ENCODE measurements at places on chromosomes 5 and 9. TPM values are rescaled to one million over a fixed set of nuclear protein-coding genes. Genes with fewer than 3 reads are reported as not detected.

Gene CCNI2
- 8.4 TPM for total RNA-seq

Gene FOXD4L6
- total RNA-seq, result not detected

Gene GRM6
- total RNA-seq, result not detected

Gene LRRC19
- 16.7 TPM for total RNA-seq

Gene STPG3
- total RNA-seq, result not detected

Gene WDR38
- total RNA-seq, result not detected

Gene GCNT4
- total RNA-seq, result 36.2 TPM

Gene RIOK2
- 13.7 TPM for total RNA-seq

Gene LVRN
- total RNA-seq, result 0.43 TPM

Gene PFDN1
- total RNA-seq, result 41.8 TPM

Gene ECSCR
- 9.4 TPM for total RNA-seq

- DNase-seq, result no peak
Measured at GRCh38 chr9:98922721-98923435, 20.8 kb upstream of the COL15A1 start.

DNA sequence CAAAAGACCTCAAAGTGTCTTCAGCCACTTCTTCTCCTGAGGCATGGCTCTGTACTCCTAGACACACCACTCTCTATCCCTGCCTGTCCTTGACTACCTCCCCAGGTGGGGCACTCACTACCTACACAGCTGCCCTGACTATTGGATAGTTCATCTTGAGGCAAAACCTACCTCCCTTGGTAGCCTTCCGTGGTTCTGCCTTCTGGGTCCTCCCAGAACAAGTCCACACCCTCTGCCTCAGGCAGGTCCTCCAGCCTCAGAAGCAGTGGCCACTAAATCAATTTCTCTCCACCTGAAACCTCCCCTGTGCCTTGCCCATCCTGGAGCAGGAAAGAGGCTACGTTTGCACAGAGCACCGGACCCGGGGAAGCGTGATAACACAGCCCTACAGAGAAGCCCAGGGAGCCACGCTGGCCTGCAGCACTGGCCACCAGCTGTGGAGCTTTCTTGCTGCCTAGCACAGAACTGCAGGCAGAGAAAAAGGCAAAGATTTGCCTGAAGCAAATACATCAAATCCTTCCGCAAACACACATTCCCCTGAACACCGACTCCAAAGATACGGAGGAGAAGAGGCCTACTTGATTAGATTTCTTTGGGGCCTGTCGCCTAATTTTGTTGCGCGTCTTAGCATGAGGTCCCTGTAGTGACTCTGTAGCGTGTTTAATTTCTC, 141.8 kb downstream of the C9orf50 start:
- DNase-seq, result no peak

GRCh38 chr5:176995896-176996767, 10.4 kb downstream of the UIMC1 start:
- no peak for DNase-seq

- DNase-seq, result no peak
Measured at GRCh38 chr9:3478549-3478953, 47.2 kb downstream of the RFX3 start.

GRCh38 chr9:31629292-31629691, 755.2 kb upstream of the ACO1 start:
- DNase-seq, result no peak

DNA sequence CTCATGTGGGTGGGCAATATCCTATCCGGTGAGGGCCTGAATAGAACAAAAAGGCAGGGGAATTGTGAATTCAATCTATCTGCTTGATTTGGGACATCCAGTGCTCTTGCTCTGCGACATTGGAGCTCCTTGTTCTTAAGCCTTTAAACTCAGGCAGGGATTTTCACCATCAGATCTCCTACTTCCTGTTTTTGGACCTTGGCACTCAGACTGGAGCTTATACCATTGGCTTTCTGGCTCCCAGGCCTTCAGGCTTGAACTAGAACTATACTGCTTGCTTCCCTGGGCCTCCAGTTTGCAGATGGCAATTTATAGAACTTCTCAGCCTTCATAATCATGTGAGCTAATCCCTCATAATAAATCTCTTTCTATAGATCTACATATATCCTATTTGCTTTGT, 134.3 kb upstream of the CLINT1 start:
- DNase-seq, result no peak

DNA sequence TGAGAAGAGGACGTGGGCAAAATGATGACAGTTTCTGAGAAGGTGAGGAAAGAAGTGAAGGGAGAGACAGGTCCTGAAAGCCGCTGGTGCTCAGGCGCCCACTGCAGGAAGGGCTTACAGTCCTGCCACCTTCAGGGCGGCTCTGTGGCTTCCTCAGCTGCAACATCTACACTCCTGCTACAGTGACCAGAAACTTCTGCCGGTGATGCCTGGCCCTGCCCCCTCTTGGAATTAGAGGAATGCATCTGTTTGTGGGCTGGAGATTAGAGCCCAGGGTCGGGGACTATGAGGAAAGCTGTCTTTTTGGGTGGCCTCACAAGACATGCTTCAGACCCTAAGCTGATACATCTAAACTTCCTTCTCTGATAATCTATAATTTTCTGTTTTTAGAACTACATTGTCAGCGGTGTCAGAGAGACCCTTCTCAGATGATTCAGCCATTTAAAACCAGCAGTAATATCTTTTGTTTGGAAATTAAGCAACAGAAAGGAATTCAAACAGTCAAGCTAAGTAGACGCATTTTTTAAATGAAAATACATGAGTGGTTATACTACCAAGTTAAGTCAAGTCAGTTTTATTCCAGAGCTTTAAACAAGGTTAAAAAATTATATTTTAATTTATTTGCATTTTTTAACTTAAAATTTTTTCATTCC, 30.4 kb downstream of the PRDM6 start:
- no peak for DNase-seq

- no peak for DNase-seq
Measured at GRCh38 chr5:61327760-61328753, 4.0 kb upstream of the ZSWIM6 start.

- DNase-seq, result no peak
Measured at GRCh38 chr5:41542183-41542582, 31.8 kb upstream of the PLCXD3 start.

DNA sequence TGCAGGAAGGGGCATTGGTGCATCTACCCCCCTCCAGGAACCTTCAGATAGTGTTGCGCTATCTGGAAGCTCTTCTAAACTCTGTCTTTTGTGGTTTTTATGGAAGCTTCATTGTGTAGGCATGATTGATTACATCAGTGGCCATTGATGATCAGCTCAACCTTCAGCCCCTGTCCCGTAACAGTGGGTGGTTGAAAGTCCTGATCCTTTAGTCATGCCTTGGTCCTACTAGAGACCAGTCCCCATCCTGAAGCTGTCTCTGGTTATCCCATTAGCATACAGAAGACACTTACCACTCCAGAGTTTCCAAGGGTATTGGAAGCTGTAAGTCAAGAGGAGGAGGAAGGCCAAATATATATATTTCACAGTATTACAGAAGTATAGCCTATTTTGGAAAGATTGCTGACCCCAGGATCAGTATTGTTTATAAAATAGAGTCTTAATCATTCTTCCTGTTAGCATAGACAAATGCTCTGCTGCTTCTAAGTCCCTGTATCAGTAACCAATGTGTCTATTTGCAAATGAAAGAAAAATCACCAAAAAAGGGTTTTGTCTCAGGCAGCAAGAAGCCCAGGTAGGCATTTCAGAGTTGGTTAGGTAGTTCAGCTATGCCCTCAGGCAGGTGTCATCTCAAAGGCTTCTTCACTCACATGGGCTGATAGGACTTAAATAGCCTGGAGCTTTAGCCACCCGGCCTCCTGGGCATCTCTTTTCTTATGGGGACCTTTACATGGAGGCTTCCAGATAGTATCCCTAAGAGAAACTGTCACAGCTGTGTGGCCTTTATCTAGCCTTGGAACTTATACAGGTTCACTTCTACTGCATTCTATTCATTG, 41.6 kb downstream of the SPIN1 start:
- DNase-seq, result no peak

DNA sequence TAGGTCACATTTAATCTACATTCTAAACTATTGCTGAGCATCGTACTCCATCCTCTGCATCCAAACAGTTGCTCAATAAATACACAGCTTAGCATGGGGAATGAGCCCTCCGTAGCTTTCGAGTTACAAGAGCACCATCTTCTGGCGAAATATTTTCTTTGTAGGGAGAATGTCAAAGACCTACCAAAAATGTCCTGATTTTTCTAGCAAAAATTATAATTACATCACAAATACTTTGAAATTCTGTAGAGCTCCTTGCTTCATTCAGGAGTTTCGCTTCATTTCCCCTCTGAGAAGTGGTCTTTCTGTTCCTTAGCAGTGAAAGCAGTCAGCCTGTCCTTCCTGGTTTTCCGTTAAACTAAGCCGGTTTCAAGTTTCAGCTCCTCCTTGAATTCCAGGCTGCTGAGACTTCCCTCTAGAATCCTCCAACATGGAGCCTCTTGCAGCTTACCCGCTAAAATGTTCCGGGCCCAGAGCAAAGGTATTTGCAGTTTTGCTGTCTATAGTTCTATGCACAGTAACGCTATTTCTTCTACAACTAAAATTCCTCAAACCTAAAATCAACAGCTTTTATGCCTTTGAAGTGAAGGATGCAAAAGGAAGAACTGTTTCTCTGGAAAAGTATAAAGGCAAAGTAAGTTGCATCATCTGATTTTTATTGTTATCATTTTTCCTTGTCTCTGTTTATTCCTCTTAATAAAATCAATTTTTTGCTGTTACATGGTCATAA, at the start of gene GPX8:
Gene GPX8, plus strand, starts transcription at position 409 of the 730 bp plus-strand sequence. Its CDS starts 22 bp downstream, at position 431.
- peak; percentile 49 for DNase-seq

DNA sequence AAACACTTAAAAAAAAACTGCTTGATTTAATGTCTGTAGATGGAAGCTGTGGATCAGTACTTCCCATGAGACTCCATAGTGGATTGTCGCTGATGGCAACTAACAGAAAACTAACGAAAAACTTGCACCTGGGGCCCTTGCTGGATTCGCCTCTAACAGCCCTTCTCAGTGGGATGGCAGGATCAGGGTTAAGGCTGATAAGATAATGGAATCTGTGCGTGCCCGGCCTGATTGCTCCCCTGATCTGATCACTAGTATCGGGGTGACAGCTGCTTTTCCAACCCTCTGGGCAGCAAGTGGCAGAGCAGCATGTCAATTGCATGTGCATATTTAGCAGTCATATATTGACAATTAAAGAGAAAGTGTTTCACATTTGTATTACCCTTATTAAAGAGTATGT, 185.8 kb upstream of the ELAVL2 start:
- no peak for DNase-seq

DNA sequence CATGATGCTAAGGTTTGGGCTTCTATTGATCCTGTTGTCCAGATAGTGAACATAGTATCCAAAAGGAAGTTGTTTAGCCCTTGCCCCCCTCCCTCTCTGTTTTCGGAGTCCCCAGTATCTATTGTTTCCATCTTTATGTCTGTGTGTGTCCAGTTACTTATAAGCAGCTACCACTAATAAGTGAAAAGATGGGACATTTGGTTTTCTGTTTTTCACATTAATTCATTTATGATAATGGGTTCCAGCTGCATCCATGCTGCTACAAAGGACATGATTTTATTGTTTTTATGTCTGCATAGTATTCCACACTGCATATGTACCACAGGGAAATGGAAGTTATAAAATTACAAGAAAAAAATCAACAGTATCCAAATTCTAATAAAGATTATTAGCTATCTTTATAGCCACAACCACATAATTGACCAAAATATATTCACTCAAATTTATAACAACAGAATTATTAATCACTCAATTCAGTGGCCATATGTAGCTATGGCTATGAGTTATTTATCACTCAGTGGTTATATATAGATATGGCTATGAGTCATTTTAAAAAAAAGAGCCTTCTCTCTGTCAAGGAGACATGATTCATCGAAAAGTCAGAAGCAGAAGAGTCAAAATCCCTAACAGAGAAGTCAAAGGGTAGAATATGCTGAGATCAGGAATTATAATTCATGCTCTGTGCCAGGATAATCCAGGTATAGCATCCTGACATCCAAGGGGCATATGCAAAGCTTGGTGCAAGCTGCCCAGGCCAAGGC, 367.5 kb downstream of the DEPDC1B start:
- DNase-seq, result no peak

GRCh38 chr9:2686911-2687310, 30.4 kb upstream of the KCNV2 start:
- DNase-seq, result no peak

- no peak for DNase-seq
Measured at GRCh38 chr5:68771732-68772131, 322.1 kb upstream of the SLC30A5 start.

- DNase-seq, result no peak
Measured at GRCh38 chr5:24816206-24816605, 171.4 kb upstream of the CDH10 start.

DNA sequence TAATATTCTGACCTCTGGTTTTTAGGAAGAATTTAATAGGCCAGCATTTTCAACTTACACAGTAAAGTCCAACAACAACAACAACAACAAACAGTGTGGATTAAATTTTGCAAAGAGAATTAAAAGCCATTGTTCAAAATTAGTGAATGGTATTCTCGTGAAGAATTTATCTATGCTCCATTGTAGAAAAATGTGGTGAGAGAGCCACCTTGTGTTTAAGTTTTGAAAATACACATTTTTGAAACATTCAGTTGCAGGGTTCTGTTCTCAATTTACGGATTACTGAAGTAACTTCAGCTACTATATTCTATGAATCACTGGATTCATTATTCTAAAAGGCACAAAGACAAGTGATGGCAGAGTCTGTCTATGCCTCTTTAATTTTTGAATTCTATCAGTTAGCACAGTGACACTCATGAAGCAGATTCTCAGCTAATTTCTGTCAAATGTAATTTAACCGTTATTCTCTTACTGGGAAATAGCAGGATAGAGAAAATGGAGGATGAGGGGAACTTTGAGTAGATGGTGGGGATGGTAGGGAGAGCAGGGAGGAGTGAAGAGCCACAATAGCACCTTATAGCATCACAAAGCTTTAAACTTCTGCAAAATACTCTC, 11.0 kb downstream of the CCDC152 start:
- no peak for DNase-seq

DNA sequence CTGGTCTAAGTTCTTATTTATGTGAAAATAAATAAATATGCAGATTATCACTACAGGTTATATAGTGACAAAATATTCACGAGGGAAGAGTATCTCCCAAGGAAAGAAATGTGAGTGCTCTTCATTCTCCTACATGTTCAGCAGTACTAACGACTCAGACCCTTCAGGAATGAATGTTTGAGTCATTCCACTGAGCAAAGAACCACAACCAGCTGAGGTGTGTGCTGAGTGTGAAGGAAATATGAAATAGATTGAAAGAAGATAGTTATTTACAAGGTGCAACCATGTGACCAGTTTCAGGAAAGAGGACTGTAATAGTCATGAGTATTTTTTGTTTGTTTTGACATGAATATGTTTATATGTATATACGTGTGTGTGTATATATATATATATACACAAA, 228.7 kb downstream of the TUSC1 start:
- no peak for DNase-seq

DNA sequence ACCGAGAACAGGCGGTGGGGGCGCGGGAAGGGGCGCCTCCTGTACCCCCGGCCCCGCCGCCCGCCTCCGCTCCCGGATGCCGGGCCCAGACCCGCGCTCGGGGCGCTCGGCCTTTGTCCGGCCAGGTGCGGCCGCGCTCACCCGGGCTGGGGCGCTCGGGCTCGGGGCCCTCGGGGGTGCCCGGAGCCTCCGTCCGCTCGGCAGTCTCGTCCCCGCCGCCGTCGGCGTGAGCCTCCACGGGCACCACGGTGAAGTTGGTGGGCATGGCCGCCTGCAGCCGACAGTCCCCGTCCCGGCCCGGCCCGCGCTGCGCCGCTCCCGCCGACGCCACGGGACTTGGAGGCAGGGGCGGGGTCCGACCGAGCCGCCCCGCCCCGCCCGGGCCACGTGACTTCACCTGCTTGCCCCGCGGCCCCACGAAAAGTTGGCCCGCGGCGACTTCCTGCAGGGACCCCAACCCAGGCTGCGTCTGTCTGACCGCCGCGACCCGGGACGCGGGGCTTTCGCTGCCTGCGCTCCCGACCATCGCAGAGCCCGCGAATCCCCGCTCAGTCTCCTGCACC, at the start of gene SLC12A7:
Gene SLC12A7, minus strand, starts transcription at position 337 of the 563 bp plus-strand sequence. Its CDS starts 72 bp downstream, at position 265.
- peak; percentile 70 for DNase-seq
